GM10248 (cell line): ENCODE measurements at places on chromosomes 11 and 22.

DNA sequence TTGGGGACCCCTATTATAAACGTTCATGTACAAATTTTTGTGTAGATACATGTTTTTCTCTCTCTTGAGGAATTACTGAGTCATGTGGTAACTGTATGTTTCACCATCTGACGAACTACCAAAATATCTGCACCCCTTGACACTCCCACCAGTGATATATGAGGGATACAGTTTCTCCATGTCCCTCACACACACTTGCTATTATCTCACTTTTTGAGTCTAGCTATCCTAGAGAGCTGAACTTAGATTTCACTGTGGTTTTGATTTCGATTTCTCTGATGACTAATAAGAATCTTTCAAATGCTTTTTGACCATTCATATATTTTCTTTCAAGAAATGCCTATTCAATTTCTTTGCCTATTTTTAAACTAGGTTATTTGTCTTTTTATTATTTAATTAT lies 200.2 kb downstream of the PGR start:
- peak; percentile 8 for DNase-seq

DNA sequence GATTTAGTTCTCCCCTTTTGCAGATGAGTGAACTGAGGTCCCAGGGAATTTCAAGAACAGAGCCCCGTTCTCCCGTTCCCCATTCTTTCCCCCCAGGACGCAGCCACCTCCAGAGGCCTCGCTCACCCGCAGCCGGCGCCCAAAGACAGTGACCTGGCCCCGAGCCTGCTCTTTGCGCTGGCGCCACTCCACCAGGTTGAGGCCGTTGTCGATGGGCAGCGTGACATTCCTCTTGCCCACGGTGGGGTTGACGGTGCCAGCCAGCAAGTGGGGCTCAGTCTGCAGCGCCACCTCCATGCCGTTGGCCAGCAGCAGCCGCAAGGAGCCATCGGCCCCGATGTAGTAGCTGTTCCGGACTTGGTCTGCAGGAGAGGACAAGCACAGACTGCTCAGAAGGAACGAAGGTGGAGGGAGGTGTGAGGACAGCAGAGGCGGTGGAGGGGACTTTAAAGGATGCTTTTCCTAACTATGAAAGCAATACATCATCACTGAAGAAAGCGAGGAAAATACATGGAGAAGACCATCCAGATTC lies 101.4 kb upstream of the NARS2 start:
- no peak for DNase-seq

GRCh38 chr11:46675949-46676348 lies 24.5 kb downstream of the ARHGAP1 start:
- DNase-seq: no peak

- no peak for DNase-seq
Measured at GRCh38 chr11:120441592-120441991, 70.0 kb upstream of the GRIK4 start.

- no peak for DNase-seq
Measured at GRCh38 chr11:38130514-38130913, 1532.5 kb upstream of the RAG2 start.

DNA sequence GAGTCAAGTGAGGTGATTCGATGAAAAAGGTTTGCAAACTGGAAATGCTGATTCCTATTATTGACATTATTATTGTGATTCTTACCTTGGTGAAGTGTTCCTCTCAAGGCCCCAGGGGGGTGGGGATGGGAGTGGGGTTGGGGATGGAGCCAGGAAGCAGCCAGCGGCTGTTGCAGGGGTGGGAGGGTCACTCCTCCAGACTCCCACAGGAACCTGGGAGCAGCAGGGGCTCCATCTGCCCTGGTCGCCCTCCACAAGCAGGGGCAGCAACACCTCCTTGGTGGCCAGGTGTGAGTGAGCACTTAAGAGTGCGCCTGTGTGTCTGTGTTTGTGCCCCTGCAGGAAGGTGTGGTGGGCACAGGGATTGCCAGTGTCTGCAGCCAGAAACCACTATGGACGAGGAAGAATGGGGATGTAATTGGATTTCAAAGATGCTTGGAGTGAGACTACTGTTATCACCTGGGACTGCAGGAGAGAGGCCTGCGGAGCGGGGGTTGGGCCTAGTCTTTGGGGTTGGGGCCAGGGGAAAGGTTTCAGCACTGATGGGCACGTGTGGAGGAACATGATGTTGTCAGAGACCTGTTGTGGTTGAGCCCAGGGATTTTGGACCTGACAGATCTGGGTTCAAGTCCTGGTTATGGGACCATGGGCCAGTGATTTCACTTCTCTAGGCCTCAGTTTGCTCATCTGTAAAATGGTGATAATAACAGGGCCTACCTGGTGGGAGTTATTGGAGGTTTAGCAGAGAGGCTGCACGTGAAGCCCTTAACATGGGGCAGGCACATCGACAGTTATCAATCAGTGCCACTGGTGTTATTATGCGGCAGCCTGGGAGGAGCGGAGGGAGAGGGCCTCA lies 3.6 kb upstream of the TP53I11 start:
- no peak for DNase-seq

- no peak for DNase-seq
Measured at GRCh38 chr11:68362801-68363379, 50.5 kb downstream of the LRP5 start.

- DNase-seq: no peak
Measured at GRCh38 chr11:122168218-122168617, 52.2 kb upstream of the BLID start.

- no peak for DNase-seq
Measured at GRCh38 chr11:83042964-83043711, 28.6 kb downstream of the RAB30 start.

GRCh38 chr11:65776196-65776595 lies 4.6 kb downstream of the AP5B1 start:
- DNase-seq: no peak

DNA sequence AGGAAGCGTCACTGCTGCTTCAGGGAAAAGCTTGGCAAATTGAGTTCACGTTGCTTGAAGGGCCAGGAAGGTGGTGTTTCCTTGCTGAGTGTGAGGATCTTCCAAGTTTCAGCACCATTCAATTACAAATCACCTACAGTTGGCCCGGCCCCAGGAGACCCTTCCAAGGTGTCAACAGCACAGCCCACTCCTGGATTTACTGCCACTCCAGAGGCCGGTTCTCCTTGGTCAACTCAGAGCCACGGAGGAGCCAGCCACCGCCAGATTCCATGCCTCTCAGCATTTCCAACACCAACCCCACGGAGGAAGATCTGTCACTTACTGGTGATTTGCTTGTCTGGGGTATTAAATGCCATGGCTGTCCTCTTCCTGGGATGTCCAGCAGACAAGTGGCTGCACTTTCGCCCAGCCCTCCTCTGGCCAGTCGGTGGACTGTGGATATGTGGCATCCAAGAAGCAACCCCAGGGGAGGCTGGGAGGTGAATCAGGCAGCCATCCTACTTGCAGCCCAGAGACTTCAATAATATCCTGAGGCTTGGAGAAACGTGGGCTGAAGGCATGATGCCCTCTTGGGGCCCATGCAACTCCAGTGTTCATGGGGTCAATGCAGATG lies 74.1 kb upstream of the SHANK2 start:
- no peak for DNase-seq

GRCh38 chr22:28589102-28589750 lies 90.4 kb downstream of the TTC28 start:
- no peak for DNase-seq

DNA sequence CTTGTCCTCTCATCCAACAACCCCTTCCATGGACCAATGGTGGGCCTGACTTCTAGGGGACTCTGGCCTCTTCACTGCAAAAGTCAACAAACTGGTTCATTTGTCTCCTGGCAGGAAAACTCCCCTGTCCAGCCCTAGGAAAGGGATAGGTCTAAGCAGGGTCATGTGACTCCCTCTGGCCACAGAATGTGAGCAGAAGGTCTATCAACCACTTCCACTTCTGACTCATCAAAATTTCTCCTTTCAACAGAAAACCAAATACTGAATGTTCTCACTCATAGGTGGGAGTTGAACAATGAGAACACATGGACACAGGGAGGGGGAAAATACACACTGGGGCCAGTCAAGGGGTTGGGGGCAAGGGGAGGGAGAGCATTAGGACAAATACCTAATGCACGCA lies 1.3 kb upstream of the ISX start:
- peak; percentile 57 for DNase-seq

GRCh38 chr11:64529559-64530520 lies 61.2 kb upstream of the SLC22A12 start:
- no peak for DNase-seq
